NCI-H2107 (cell line): ENCODE measurements at places on chromosomes 13 and 19.

DNA sequence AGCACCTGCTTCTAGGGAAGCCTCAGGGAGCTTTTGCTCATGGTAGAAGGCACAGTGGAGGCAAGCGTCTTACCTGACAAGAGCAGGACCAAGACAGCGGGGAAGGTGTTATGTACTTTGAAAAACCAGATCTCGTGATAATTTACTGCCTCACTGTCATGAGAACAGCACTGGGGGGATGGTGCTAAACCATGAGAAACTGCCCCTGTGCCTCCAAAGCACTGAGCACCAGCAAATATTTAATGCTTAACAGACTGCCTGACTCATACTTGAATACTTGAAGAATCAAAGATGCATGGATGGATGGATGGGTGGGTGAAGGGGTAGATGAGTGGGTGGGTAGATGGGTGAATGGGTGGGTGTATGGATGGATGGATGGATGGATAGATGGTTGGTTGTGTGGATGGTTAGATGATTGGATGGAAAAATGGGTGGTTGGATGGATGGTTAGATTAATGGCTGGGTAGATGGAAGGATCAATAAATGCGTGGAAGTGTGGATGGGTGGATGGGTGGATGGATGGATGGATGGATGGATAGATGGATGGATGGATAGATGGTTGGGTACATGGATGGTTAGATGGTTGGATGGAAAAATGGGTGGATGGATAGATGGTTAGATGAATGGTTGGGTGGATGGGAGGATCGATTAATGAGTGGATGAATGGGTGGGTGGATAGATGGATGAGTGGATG is 101.1 kb upstream of the IPO5 start:
- no peak for DNase-seq

GRCh38 chr19:18223860-18224524 is 2.2 kb downstream of the PDE4C start:
- DNase-seq = no peak

DNA sequence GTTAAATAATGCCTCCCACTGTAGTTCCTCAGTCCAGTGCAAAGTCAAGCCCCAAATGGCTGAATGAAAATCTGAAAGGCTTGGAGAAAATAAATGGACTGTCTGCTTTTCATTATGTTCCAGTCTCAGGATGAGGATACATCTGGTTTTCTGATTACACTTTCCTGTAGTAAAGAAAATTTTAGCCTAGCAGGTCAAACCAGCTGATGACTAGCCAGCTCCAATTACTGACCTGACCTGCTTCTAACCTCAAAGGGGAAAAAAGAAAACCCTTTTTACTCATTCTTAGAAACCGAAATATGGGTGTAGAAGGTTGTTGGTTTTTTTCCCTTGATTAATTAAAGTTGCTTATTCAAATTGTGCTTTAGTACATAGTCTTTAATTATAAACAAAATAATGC is 418.4 kb downstream of the EFNB2 start:
- no peak for DNase-seq

DNA sequence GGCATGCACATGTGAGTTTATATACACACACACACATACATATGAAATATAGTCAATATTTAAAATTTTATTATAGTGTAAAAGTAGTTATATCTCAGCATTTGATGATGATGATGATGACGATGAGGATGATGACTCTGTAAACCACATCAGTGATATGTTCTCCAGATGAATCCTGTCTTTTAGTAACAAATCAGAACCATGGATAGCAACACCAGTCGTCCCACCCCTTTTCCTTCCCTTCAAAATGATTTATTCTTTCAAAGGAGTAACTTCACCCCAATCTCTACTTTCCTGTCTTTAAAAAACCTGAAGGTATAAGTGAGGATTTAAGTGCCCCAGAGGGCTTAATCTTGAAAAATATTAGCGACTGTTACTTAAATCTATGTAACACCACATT is 74.1 kb downstream of the DCLK1 start:
- no peak for DNase-seq

DNA sequence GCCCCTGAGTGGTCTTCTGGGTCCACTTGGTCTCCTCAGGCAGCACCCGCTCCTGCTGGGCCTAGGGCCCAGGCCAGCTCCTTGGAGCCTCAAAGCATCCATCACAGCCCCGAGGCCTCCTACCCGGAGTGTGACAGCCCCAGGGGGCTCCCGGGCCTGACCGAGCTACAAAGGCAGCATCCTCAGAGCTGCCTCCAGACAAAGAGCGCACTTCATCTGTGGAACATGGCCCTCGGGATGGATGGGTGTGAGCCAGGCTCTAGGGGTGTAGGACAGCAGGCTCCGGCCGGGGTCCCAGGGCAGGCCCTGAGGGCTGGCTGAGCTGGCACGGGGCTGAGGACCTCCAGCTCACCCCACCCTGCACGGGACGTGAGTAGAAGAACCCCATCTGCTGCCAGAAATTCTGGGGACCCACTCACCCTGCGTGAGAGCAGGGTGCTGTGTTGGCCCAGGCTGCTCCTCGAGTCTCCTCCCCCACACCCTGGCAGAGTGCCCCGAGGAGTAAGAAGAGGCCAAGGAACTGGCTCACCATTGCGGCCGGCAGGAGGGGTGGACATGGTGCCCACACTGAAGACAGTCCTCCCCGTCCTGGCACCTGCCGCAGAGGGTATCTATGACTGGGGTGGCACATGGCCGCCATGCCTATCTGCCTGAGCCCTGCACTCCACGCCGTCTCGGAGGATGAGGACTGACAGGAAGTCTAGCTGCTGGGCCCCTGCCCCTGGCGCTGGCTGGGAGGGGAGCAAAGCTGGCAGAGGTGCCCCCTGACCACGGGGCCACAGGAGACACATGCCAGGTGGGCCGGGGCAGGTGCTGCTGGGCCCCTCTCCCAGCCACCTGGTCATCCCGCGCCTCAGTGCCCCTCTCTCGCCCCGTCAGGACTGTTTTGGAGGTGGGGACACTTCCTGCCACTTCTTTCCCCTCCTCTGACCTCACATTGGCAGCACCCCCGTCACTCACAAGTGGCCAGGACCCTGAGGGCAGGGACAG is 22.3 kb downstream of the CEBPG start:
- no peak for DNase-seq

- no peak for DNase-seq
These were observed 46.3 kb upstream of the TPP2 start for GRCh38 chr13:102550507-102550906.

- DNase-seq = no peak
These were observed 240.3 kb downstream of the DCT start for GRCh38 chr13:94239135-94239534.

GRCh38 chr19:55579766-55580621 is 654 bp downstream of the ZNF579 start:
- DNase-seq = no peak

DNA sequence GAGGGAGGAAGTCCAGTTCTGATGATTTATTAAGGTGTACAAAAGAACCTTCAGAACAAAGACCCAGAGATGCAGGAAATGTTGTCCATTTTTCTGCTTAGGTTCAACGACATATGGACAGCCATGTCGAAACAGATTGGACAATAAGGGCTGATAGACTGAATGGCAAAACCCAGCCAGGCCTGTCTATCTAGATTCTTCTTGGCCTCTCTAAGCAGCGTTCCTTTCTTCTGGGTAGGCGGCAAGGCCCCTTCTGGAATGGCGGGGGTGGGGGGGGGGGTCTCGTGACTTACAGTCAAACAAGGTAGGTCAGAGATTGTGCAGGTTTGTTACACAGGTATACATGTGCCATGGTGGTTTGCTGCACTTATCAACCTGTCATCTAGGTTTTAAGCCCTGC is 39.7 kb upstream of the PEPD start:
- no peak for DNase-seq
